ENCODE measurements at places on chromosomes 13 and 19.

- no peak for DNase-seq
These were observed 5.6 kb downstream of the PPP1R15A start for GRCh38 chr19:48877855-48878195.

GRCh38 chr19:48950830-48951519, 3.7 kb upstream of the BAX start:
- no peak for DNase-seq

GRCh38 chr13:80180740-80181355, 160.1 kb downstream of the SPRY2 start:
- no peak for DNase-seq

- DNase-seq = no peak
These were observed 15.3 kb upstream of the ATP12A start for GRCh38 chr13:24664726-24665409.

DNA sequence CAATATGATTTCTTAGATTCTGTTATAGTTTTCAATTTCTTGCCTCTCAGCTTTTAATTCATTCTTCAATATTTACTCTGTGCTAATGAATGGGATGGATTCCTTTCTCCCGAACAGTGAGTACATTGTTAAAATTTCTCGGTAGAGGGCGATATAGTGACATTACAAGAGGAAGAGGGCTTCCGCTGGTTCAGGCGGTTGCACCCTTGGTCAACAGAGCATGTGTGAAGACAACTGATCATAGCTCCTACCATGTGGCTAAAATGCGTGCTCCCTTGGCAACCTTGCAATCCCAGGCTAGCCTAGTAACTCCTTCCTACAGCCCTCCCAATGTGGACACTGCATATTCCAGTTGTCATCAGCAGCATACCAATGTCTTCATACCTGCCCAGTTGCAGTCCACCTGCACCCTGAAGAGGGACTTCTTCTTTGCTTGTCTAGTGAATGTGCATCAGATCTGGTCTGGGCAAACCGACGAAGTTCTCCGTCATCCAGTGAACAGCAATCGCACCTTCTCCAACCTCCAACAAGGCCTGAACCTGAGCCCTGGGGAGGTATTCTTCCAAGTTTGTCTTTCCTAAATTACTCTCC, 653.0 kb upstream of the GPC6 start:
- no peak for DNase-seq

DNA sequence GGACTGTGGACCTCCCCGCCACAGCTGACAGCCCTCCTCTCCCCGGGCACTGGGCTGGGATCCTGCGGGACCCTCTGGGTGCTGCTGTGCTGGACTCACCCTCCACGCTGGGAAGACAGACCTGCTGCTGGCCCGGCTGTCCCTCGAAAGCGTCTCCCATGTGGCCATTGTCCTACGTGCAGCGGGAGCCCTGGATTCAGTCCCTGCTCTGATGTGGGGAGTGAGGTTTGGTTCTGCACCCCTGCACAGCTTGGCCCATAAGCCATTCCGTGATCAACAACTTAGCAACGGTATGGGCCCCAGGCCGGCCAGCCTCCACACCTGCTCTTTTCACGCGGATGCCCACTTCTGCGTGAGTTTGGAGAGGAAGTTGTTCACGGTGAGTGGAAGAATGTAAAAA, 195.2 kb downstream of the TEX29 start:
- DNase-seq = no peak

- DNase-seq = no peak
These were observed 45.0 kb downstream of the MYH14 start for GRCh38 chr19:50248413-50248812.

GRCh38 chr13:113115363-113116205, 7.0 kb upstream of the F10 start:
- no peak for DNase-seq

GRCh38 chr19:1468821-1469254, 10.2 kb downstream of the C19orf25 start:
- no peak for DNase-seq

DNA sequence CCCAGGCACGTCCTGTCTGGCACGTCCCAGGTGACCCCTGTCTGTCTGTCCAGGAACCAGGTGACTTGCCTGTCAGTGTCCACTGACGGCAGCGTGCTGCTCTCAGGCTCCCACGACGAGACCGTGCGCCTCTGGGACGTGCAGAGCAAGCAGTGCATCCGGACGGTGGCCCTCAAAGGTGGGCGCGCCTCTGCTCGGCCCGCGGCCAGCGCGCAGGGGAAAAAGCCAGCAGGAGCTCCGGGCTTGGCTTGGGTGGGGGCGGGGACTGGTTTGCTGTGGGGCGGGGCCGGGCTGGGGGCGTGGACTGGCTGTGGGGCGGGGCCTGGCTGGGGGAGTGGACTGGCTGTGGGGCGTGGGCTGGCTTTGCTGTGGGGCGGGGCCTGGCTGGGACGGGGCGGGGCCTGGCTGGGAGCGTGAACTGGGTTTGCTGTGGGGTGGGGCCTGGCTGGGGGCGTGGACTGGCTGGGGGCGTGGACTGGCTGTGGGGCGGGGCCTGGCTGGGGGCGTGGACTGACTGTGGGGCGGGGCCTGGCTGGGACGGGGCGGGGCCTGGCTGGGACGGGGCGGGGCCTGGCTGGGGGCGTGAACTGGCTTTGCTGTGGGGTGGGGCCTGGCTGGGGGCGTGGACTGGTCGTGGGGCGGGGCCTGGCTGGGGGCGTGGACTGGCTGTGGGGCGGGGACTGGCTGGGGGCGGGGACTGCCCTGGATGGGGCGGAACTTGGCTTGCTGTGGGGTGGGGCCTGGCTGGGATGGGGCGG, 7.2 kb downstream of the WDR18 start:
- DNase-seq = peak; percentile 45

DNA sequence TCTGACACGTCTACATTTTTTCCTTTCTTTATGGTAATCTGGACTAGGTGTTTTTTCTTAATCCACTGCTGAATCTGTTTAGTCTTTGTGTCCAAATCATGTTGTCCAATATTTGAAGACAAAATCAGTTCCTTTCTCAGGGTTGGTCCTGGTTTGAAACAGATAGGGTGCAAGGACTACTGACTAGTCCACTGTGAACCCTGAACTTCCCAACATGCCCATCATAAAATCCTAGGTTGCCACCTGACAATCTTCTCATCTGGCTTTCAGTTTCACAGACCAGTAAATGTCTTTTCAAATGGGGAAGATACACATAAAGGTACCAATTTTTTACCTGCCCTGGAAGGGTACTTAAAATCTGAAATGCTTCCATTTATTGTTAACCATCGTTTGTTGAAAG, 12.7 kb downstream of the GTF3A start:
- no peak for DNase-seq

- no peak for DNase-seq
These were observed 67.7 kb upstream of the RAP2A start for GRCh38 chr13:97366172-97366688.

DNA sequence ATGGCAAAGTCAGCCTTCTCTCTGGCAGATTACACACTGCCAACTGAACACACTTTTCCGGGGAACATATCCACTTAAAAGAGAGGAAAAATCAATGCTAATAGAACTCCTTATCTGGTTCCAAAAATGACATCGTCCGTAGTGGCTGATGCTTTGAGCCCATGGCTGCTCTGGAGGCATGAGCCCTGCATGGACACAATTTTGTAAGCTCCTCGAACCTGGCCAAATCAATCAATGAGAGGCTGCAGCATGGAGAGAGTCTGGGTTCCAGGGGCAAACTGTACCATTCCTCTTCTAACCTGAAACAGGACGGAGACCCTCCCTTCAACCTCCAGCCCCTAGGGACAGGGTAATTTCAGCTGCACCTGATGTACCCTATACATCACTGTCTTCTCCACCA, 21.0 kb upstream of the TSHZ3 start:
- DNase-seq = no peak

GRCh38 chr13:112934078-112934477, 34.9 kb upstream of the MCF2L start:
- no peak for DNase-seq

GRCh38 chr19:18304458-18305310, 18.2 kb downstream of the LSM4 start:
- peak; percentile 80 for DNase-seq

DNA sequence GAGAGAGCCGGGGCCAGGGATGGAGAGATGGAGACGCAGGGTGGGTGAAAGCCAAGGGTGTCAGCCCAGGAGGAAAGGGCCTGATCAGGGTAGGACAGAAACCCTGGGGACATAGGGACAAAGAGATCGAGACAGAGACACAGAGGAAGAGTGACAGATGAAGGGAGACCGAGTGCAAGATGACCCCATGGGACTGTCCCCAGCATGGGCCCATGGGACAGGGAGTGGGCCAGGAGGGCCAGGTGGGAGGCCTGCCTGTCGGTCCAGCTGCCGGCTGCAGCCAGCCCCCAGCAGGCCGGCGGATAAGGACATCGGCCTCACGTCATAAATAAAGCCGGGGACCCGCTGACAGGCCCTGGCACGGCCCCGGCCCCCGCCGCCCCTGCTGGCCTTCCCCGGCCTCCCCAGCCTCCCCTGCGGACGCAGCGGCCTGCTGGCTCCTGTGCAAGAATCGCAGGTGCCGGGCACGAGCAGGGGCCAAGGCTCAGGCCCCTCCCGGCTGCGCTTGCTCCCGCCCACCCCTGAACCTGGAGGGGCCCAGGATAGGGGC, 6.3 kb downstream of the REX1BD start:
- no peak for DNase-seq

GRCh38 chr13:47461816-47462215, 539.3 kb downstream of the SUCLA2 start:
- DNase-seq = no peak

- no peak for DNase-seq
These were observed 3.9 kb upstream of the ATP11A start for GRCh38 chr13:112685896-112686295.

GRCh38 chr13:112771877-112772538, 82.2 kb downstream of the ATP11A start:
- DNase-seq = no peak

DNA sequence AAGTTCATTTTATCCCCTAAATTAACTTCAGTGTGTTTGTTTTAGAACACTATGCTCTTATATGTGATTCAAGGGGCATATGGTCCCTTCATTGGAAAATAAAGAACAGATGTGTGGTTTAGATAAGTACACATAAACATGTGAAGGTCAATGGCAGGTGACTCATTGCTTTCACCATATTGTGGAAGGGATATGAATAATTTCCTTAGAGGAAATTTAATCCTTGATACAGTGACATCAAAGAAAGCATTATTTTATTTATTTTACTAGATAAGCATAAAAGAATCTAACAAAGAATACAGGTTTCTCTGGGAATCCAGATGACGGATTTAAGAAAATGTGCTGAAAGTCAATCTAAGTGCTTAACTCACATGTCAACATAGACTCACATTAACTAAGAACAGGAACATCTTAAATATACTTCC, 373.5 kb downstream of the KCTD12 start:
- DNase-seq = no peak

GRCh38 chr13:106331116-106331515, 204.3 kb downstream of the EFNB2 start:
- no peak for DNase-seq

DNA sequence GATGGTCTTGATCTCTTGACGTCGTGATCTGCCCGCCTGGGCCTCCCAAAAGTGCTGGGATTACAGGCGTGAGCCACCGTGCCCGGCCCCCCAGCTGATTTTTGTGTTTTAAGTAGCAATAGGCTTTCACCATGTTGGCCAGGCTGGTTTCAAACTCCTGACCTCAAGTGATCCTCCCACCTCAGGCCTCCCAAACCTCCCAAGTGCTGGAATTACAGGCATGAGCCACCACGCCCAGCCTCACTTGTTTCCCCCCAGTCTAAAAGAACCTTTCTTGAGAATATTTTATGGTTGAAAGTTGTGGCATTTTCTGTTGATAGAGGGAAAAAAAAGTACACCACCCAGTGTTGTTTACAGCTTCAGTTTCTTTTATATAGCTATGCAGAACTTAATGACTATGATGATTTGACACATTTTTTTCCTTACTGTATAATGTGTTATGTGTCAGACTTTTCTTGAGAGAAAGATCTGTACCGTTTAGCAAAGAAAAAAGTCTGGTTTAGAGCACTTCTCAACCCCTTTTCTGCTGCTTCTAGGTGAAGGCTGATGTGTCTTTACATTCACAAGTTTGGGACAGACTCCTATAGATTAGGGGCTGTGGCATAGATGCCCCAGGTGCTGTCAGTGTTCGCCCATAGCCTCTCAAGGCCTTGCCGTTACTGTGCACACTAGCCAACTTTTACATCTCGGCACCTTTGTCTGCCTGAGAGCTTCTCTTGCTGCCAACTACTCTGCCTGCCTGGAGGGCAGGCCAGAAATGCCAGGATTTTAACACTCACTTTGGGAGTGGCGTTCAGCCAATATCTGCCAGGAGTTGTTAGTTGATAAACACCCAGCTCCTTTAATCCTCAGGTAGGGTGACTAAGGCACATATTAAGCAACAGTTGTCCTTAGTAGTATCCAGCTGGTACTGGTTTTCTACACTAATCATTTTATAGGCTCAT, 33.0 kb downstream of the KCTD4 start:
- DNase-seq = no peak

Measured in activated T-helper 9 cell treated with anti-CD3 and anti-CD28 coated beads, Interleukin-2, amount 50 U/mL, for 16 hours (primary cell).